Aorta (tissue), 5 donors: ENCODE measurements at places on chromosomes 13 and 19.

DNA sequence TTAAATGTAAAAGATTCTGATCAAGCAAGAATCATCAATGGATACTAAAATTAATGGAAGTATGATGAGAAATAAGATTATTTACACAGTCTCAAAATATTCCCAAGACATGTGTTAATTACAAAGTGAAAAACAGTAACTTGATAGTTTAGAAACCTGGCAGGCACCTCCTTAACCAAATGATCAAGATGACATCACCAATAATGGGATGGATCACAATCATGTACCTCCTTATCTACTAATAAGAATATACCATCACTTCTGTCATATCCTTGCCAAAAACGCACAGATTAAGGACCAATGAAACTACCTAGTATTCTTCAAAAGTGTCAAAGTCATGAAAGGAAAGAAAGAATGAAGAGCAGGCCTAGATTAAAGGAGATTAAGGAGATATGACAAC lies 30.0 kb downstream of the TSC22D1 start:
- DNase-seq, result no peak

DNA sequence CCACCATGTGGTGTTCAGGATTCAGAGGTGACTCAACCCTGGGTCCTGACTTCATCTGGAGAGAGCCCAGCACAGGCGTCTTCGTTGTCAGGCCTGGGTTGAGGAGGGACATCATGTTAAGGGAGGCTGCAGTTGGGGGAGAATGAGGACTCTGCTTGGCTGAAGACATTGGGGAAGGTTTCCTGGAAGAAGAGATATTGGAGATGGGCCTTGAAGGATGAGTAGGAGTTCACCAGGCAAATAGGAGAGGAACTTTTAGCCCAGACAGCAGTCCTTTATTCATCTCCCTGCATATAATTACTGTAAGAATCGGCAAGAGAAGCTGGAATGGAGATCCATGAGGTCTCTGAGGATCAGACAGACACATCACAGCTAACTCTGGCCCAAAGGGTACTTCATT lies 38.9 kb downstream of the VAV1 start:
- no peak for DNase-seq

GRCh38 chr19:33293255-33294057 lies 8.9 kb downstream of the CEBPA start:
- no peak for DNase-seq

DNA sequence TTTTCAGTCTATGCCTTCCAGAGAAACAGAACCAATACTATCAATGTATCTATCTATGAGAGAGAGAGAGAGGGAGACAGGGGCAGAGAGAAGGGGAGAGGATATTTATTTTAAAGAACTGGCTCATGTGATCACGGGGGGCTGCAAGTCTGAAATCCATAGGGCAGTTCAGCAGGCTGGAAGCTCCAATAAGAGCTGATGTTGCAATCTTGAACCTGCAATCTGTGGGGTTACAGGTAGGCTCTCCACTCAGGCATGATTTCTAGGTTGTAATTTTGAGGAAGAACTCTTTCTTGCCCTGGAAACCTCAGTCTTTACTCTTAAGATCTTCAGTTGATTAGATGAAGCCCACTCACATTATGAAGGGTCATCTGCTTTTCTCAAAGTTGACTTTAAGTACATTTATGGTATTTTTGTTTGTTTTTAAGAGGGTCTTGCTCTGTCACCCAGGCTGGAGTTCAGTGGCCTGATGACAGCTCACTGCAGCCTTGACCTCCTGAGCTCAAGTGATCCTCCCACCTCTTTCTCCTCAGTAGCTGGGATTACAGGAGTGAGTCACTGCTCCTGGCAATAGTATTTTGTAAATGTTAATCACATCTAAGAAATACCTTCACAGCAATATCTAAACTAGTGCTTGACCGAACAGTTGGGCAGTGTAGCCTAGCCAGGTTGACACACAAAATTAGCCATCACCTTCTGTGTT lies 376.4 kb downstream of the FGF9 start:
- no peak for DNase-seq

DNA sequence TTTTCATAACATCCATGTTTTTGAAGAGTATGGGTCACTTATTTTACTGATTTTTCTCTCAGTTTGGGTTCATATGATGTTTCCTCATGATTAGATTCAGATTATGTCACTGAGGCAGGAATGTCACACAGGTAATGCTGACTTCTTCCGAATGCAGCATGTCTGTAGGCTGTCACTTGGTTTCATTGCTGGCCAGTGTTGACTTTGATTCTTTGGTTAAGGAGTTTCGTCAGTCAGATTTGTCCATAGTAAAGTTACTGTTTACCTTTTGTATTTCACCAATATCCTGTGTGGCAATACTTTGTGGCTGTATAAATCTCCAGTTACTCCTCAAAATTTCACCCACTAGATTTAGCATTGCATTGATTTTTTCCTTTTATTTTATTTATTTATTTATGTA lies 105.6 kb downstream of the MRPL57 start:
- no peak for DNase-seq
